ENCODE measurements at places on chromosomes 12 and 14.

- peak; percentile 49 for DNase-seq
Observed at GRCh38 chr12:54358191-54358944, 5.9 kb downstream of the GPR84 start.

DNA sequence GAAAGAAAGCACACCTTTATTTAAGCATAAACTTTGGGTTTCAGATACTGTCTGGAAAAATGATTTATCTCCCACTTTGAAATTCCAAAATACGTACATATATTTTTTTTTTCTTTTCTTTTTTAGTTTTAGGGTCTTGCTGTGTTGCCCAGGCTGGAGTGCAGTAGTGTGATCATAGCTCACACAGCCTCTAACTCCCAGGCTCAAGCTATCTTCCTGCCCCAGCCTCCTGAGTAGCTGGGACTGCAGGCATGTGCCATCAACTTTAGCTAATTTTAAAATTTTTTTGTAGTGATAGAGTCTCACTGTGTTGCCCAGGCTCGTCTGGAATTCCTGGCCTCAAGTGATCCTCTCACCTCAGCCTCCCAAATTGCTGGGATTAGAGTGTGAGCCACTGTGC, 45.9 kb upstream of the PAPLN start:
- DNase-seq: no peak

DNA sequence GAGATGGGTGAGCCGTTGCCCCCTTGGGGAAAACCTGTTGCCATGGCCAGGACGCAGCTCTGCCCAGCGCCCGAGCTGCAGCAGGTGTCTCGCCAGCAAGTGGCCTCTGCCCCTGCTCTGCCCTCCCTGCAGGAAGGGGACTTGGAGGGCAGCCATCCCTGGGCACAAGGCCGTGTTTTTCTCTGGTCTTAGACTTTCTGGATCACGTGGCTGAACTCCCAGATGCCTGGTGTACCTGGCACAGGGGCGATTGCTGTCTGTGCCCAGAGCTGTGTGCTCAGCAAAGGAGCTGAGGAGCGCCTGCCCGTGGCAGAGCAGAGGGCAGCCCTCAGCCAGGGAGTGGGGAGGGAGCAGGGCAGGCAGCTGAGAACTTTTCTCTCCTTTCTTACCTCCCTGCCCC, 38.0 kb downstream of the TMEM63C start:
- no peak for DNase-seq

DNA sequence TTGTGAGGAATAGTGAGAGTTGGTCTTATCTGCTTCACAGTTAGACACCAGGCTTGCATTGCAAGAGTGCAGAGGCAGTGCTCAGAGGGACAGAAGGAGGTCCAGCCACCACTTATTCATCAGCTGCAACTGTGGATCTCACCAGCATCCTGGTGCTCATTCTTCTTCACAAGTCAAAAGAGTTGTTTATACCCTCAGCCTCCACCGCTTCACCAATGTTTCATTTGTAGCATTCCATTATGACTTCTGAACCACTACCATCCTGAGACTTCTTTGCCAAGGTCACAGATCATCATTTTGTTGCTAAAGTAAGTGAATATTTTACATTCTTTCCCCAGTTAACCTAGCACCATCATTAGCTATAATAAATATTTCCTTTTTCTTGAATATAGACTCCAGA, 230.5 kb upstream of the KITLG start:
- no peak for DNase-seq

DNA sequence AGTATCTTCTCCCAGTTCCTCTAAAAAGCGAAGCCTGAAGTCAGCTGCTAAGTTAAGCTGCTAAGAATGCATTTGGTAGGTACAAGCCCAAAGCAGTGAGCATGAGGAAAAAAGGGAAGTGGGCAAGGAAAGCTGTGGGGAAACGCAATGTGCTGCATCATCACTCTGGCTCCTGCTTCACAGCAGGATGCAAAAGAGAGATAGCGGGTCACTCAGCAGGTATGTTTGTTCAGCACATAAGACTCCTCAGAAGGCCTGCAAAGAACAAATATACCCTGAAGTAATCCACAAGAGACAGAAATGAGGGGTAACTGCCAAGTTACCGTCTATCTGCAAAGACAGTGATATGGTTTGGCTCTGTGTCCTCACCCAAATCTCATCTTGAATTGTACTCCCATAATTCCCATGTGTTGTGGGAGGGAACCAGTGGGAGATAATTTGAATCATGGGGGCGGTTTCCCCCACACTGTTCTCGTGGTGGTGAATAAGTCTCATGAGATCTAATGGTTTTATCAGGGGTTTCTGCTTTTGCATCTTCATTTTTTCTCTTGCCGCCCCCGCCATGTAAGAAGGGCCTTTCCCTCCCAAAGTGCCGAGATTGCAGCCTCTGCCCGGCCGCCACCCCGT, 127.4 kb upstream of the EGLN3 start:
- DNase-seq: no peak

DNA sequence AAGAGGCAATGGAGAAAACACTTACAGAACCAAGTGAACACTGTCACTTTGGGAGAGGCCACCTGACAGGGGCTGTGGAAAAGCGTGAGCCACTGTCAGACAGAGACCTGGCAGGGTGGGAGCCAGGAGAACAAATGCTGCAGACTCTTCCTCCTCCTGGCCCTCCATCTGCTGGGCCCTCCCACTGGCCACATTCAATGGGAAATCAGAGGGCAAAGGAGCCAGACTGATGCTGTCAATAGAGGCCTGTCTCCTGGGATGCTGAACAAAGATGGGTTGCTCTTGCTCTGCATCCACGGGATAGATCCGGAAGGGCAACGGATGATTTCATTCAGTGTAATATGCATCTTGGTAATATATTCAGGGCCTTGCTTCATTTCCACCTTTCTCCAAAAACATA, 44.9 kb upstream of the BCAT1 start:
- no peak for DNase-seq

DNA sequence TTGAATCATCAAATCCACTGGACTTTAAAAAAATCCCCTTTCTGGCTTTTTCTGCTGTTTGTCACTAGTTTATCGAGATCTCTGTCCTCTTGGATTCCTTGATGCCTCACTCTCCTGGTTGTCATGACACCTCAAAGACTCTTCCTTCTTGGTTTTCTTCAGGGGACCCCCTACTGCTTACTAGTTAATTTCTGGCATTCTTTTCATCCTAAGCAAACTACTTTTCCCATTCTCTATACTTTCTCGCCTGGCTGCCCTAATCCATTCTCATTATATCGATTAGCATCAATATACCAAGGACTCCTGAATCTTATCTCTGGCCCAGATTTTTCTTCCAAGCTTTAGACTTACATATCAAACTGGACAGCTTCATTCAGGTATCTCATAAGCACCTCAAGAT, 98.6 kb downstream of the NEDD1 start:
- no peak for DNase-seq

- no peak for DNase-seq
Observed at GRCh38 chr14:20387576-20387975, 25.7 kb downstream of the TEP1 start.

DNA sequence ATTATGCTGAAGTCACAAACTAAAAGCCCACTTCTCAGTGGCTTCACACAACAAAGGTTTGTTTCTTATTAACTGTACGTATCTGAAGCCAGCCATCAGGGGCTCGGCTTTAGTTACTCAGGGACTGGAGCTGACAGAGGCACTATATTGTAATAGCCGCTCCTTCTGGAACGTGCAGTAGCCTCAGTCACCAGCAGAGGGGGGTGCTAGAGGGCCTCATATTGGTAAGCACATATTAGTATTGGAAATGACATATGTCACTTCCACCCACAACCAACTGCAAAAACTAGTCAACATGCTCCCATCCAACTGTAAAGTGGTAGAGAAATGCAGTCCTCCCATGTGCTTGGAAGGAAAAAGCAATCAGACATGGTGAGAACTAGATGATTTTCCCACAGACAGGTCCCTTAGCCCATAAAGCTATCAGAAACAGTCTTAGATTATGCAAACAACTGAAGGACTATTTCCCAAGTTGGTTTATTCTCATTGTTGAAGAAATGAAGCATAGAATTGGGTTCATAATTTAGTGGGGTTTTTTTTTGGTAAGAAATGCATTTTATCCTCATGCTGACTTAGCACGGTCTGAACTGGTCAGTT, 183.6 kb upstream of the G2E3 start:
- DNase-seq: peak; percentile 22

DNA sequence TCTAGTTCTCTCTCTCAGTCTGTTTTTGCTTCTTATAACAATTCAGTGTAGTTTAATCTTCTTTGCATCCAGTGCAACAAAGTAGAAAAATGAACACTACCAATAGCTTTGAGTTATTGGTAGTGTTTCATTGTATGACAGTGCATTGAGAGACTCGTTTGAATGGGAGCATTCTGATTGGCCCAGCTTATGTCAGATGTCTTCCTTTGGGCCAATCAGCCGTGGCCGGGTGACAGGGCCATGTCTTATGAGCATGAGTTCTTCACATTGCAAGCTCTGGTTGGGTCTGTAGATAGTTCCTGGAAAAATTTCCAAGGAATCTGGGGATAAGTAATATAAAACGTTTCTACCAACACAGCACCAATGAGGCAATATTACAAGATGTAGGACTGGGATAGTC, 36.5 kb downstream of the GYS2 start:
- DNase-seq: no peak

Measured in central memory CD4-positive, alpha-beta T cell (primary cell).